Endothelial cell of umbilical vein (primary cell): ENCODE measurements at places on chromosomes 1 and 21. TPM values are rescaled to one million over a fixed set of nuclear protein-coding genes. Genes with fewer than 3 reads are reported as not detected.

GPR89B gene
- 9.8 and 11.7 TPM in 2 replicates for total RNA-seq

FCRL5 gene
- total RNA-seq: not detected in 2 replicates

VWA5B1 gene
- total RNA-seq: not detected in 2 replicates

AMY1B gene
- total RNA-seq: not detected in 2 replicates

OR2L13 gene
- total RNA-seq: not detected in 2 replicates

PADI4 gene
- total RNA-seq: not detected in 2 replicates

TRABD2B gene
- total RNA-seq: not detected in 2 replicates

NTRK1 gene
- total RNA-seq: not detected in 2 replicates

IFFO2 gene
- 31.1 and 35.1 TPM in 2 replicates for total RNA-seq

NBPF6 gene
- total RNA-seq: not detected in 2 replicates

CHRM3 gene
- not detected in 2 replicates for total RNA-seq

SGIP1 gene
- total RNA-seq: 51.0 and 68.9 TPM in 2 replicates

FCRLB gene
- 0.62 and 0.90 TPM in 2 replicates for total RNA-seq

RNF186 gene
- not detected in 2 replicates for total RNA-seq
